A549 (cell line): ENCODE measurements at places on chromosomes 12 and 14.

GRCh38 chr12:106106061-106106566, 32.6 kb downstream of the NUAK1 start:
- DNase-seq = peak; percentile 49

- peak; percentile 36 for DNase-seq
Measured at GRCh38 chr12:20011200-20011599, 357.1 kb upstream of the PDE3A start.

- no peak for DNase-seq
Measured at GRCh38 chr14:69672356-69672755, 61.0 kb downstream of the SUSD6 start.

DNA sequence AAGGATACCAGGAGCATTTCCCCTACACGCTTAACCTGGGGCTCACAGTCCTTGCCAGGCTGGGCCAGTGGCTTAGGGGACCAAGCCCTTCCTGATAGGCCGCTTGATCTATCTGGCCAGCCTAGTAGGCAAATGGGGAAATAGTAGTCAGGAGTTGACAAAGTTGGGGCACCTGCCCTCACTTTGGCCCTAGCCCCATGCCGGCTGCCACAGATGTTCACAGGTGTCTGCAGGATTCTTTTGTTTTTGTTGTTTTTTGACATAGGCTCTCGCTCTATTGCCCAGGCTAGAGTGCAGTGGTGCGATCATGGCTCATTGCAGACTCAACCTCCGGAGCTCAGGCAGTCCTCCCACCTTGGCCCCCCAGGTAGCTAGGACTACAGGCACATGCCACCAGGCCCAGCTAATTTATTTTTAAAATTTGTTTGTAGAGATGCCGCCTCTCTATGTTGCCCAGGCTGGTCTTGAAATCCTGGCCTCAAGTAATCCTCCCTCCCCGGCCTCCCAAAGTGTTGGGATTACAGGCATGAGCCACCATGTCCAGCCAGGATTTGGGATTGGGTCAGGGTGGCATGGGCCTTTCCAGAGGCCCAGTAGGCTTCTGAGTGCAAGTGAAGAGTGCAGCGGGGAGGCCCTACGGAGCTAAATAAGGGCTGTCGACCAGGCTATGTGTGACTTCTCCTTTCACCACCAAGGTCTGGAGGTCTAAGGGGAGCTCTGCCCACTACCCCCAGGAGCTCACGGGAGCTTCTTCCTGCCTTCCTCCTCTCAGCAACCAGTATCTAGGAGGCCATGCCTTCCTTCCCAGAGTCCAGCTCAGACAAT, 15.5 kb upstream of the HDAC7 start:
- DNase-seq = no peak

GRCh38 chr14:51507906-51508511, 143.7 kb upstream of the FRMD6 start:
- no peak for DNase-seq

DNA sequence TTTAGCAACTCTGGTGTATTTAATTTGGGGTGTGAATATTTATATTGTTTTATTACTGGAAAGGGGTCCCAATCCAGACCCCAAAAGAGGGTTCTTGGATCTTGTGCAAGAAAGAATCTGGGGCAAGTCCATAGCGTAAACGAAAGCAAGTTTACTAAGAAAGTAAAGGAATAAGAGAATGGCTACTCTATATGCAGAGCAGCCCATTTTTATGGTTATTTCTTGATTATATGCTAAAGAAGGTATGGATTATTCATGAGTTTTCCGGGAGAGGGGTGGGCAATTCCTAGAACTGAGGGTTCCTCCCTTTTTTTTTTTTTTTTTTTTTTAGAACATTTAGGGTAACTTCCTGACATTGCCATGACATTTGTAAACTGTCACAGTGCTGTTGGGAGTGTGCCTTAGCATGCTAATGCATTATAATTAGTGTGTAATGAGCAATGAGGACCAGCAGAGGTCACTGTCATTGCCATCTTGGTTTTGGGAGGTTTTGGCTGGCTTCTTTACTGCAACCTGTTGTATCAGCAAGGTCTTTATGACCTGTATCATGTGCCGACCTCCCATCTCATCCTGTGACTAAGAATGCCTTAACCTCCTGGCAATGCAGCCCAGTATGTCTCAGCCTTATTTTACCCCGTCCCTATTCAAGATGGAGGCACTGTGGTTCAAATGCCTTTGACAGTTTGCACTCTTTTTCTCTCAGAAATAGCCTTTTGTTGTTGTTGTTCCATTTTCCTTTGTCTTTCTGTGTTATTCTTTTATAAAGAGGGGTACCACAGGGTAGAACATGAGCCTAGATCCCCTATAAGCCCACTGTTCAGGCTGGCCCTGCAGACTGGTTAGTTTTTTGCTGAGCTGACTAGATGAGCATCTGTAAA, 75.5 kb upstream of the DCD start:
- no peak for DNase-seq

- DNase-seq = no peak
Measured at GRCh38 chr14:33972583-33973081, 21.8 kb upstream of the EGLN3 start.

- no peak for DNase-seq
Measured at GRCh38 chr14:26599291-26599690, 1.5 kb upstream of the NOVA1 start.

- no peak for DNase-seq
Measured at GRCh38 chr12:124434354-124434753, 133.1 kb downstream of the NCOR2 start.

GRCh38 chr12:63927511-63927910, 83.0 kb downstream of the SRGAP1 start:
- no peak for DNase-seq

GRCh38 chr12:88432531-88433490, 147.5 kb downstream of the KITLG start:
- DNase-seq = no peak

- no peak for DNase-seq
Measured at GRCh38 chr12:25422241-25422640, 130.8 kb downstream of the LMNTD1 start.

DNA sequence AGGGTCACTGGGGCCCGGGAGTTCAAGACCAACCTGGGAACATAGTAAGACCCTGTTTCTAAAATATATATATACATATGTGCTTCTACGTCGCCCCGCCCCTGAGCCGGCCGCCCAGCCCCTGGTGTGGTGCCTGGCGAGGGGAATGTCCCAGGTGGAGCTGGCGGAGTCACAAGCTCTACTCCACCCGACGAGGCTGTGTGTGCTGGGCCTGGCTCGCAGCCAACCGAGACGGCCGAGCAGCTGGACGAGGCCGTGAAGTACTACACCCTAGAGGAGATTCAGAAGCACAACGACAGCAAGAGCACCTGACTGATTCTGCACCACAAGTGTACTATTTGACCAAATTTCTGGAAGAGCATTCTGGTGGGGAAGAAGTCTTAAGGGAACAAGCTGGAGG, 22.1 kb upstream of the ITPK1 start:
- peak; percentile 48 for DNase-seq

- peak; percentile 94 for DNase-seq
Measured at GRCh38 chr12:127125607-127126259, 1141.2 kb upstream of the TMEM132C start.

GRCh38 chr12:103282124-103282523, 213.6 kb downstream of the C12orf42 start:
- no peak for DNase-seq

DNA sequence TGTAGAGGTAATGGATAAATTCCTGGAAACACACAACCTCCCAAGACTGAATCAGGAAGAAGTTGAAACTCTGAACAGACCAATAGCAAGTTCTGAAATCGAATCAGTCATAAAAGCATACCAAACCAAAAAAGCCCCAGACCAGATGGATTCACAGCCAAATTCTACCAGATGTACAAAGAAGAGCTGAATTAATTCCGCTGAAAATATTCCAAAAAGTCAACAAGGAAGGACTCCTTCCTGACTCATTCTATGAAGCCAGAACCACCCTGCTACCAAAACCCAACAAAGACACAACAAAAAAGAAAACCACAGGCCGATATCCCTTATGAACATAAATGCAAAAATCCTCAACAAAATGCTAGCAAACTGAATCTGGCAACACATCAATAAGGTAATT, 81.5 kb downstream of the SLC38A4 start:
- no peak for DNase-seq

- DNase-seq = no peak
Measured at GRCh38 chr12:49890096-49890461, 13.6 kb downstream of the FAIM2 start.

DNA sequence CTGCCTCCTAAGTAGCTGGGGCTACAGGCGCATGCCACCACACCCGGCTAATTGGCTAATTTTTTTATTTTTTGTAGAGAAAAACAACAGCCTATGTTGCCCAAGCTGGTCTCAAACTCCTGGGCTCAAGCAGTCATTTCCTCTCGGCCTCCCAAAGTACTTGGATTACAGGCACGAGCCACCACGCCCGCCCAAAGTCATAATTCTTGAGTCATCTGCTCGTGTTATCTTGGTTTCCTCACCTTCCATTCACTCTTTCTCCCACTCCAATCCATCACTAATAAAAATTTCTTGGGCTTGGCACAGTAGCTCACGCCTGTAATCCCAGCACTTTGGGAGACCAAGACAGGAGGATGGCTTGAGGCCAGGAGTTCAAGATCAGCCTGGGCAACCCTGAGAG, 32.0 kb downstream of the ITGA7 start:
- no peak for DNase-seq

DNA sequence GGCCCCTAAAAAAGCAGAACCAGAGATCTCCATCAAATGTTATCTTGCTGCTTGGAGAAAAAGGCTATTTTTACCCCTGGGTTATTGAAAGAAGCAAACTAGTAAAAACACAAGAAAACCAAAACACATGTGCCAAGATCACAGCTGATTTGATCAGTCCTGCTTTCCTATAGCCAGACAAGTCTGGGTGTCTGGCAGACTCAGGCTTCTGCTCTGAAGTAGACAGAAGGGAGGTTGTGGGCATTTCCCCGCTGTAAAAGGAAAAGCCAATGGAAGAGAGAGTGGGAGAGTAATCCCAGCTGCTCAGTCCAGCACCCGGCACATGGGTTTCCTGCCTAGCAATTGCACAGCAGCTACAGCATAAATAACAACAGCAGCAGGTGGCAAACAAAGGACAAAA, 177.9 kb downstream of the PHLDA1 start:
- DNase-seq = no peak

- no peak for DNase-seq
Measured at GRCh38 chr12:103671367-103671766, 84.3 kb downstream of the STAB2 start.

DNA sequence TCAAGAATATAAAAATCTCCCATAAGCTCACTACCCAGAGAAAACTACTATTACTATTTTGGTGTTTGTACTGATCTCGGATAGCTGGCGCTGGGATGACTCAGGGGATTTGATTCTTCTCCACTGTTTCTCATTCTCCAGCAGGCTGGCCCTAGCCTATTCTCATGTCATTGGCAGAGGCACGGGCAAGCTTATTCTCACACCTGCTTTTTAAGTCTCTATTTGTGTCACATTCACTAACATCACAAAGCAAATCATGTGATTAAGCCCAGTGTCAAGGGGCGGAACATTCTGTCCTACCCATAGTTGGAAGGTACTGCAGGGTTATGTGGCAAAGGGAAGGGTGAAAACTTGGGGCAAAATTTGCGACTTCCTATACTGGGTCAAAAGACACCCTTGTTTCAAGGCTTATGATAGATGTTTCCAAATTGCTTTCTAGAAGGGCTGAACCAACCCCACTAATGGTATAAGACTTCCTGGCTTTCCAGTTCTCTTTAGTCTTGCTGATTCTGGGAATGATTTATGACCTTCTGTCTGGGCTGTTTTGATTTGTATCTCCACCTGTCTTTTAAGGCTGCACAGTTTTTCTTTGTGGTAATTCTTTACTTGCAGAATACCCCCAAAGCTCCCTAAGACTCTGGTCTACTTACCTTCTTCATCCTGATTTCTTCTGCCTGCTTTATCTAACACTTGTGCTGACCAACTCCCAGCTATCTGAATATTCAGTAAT, 406.4 kb downstream of the NRXN3 start:
- DNase-seq = no peak

DNA sequence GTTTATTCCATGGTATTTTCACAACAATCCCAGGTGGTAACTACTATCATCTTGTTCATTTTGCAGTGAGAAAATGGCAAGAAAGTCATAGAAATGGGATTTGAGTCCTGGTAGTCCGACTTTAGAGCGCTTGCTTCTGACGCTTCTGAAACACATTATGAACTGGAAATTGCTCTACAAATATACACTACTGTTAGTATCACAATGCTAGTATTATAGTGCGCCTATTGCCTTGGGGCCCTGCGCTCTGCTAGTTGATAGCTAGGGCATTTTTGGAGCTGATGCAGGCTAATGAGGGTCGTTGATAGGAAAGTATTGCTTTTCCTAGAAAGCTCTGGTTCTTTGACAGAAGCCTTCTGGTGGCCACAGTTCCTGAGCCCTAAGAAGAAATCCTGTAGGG, 61.0 kb downstream of the ETV6 start:
- no peak for DNase-seq

DNA sequence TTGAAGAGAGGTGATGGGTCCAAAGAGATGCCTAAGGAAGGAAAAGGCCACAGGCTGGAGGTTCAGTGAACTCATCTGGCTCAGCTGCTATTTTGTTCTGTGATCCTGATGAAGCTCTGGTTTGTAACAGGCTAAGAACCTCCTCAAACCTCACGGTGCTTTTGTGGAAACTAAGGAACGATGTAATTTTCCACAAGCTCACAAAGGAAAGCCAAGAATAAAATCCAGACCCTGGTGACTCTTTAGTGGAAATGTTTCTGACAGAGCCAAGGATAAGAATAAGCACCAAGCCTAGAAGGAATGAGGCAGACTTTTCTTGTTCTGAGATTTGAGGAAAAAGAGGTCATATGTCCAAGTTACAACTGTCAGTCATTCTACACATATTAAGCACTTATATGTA, 93.6 kb downstream of the SLC24A4 start:
- no peak for DNase-seq

DNA sequence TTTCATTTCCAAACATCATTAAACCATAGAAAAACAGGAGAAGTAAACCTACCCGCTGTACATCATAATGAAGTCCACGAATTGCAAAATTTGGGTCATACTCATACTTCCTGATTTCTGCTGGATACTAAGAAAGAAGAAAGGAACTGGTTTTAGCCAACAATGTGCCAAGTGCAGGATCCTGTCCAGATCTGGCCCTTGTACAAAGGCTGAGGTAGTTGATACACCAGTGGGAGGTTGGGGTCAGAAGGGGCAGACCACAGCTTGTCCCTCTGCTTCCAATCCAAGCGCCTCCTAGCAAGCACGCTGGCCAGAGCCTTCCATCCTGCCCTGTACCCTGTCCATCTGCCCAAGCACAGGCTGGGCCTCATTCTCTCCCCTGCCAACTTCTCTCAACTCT, 34.2 kb downstream of the NT5DC3 start:
- no peak for DNase-seq

GRCh38 chr12:100463661-100464060, 10.0 kb upstream of the NR1H4 start:
- no peak for DNase-seq

GRCh38 chr12:71731439-71732356, 23.0 kb upstream of the RAB21 start:
- peak; percentile 36 for DNase-seq
